ENCODE measurements at places on chromosomes 6 and 20.
A peak's percentile ranks its signal among the peaks of the same experiment; 100 is the strongest.

DNA sequence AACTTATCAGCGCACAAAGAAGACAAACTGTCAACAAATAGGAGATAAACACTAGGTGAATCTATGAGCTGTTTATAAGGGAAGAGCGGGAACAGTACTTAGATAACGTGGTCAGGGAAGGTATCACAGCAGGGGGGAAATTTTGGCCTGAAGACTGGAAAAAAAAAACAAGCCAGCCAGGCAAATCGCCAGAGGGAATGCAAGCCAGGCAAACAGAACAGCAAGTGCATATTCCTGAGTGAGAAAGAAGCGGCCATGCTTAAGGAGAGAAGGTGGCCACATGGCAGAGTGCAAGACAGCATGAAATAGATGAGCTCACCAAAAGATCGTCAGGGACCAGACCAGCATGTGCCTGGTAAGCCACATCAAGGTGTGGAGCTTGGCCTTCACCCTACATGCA, 466.5 kb upstream of the ARID1B start:
- DNase-seq, result no peak

DNA sequence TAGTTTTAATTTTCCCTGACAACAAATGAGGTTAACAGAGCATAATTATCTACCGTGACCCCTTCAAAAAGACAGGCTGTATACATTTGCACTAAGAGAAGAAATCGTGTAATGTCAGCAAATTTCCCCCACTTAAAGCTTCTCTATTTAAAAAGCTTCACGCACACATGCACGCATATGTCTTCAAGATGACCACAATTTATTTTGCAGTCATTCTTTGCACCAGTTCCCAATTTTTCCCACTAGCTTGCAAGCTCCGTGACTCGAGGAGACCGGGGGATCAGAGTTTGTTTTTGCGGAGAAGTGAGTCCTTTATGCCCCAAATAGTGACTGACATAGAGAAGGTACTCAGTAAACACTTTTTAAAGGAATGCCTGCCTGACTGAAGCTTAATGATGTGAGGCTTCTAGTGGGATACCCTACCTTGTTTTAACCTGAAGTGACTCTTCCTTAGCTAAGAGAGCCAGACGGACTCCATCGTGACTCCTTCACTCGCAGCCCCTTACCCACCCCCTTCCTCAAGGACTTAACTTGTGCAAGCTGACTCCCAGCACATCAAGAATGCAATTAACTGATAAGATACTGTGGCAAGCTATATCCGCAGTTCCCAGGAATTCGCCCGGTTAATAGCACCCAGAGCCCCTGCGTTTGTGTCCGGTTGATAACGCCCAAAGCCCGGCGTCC, 9.3 kb upstream of the NQO2 start:
- peak; percentile 56 for DNase-seq

- DNase-seq, result no peak
These were observed 146.5 kb downstream of the SYCP2 start for GRCh38 chr20:59786801-59787537.

DNA sequence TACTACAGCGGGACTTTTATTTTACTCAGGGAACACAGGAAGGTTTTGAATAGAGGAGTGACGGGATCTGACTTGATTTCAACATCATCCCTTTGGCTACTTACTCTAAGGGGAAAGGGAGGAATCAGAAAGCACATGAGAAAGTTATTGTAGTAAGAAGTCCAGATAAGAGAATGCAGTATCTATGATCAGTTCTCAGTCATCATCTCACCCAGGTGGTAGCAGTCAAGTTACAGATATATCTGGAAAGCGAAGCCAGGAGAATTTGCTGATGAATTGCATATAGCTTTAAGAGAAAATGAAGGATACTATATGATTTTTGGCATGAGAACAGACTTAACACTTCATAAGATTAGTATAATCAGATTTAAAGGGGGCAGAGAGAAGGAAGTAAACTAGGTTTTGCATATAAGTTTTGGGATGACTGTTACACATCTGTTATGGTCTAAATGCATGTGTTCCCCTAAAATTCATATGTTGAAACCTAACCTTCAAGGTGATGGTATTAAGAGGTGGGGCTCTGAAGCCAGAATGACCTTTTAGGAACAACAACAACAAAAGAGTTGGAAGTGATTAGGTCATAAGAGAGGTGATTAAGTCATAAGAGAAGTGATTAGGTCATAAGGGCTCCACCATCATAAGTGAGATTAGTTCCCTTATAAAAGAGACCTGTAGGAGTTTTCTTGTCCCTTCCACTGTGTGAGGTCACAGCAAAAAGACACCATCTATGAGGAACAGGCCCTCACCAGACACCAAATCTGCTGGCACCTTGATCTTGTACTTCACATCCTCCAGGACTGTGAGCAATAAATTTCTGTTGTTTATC, 6.7 kb downstream of the RAD21L1 start:
- no peak for DNase-seq

DNA sequence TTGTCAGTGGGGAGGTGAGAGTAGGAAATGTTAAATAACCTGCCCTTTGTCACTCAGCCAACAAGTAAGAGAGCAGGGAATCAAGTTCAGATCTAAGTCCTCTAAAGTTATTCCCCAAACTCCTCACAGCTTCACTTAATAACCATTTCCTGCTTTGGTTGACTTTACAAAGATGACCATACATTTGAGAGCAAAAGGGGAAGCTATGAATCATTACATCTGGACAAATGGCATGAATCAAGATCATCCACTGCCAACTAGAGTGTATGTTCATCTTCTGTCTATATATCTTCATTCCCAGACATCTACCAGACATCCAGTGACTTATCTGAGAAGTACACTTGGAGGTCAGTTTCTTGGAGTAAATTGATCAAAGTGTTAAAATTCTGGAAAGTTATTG, 15.1 kb upstream of the HIVEP2 start:
- DNase-seq, result no peak

DNA sequence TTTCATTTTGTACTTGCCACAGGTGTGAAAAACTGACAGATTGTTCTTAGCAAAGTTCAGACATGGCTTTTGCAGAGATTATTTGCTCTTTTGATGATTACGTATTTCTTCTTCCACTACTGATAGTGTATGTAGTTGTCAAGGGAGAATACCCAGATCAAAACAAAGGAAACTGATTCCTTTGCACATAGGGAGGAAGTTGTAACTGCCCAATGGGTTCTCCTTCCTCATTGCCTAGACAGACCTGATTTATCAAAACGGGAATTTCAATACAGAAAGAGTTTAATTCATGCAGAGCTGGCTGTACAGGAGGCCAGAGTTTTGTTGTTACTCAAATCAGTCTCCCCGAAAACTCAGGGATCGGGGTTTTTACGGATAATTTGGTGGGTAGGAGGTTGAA, 214.7 kb downstream of the BCAS1 start:
- no peak for DNase-seq

GRCh38 chr20:17317341-17317740, 90.5 kb downstream of the PCSK2 start:
- no peak for DNase-seq

DNA sequence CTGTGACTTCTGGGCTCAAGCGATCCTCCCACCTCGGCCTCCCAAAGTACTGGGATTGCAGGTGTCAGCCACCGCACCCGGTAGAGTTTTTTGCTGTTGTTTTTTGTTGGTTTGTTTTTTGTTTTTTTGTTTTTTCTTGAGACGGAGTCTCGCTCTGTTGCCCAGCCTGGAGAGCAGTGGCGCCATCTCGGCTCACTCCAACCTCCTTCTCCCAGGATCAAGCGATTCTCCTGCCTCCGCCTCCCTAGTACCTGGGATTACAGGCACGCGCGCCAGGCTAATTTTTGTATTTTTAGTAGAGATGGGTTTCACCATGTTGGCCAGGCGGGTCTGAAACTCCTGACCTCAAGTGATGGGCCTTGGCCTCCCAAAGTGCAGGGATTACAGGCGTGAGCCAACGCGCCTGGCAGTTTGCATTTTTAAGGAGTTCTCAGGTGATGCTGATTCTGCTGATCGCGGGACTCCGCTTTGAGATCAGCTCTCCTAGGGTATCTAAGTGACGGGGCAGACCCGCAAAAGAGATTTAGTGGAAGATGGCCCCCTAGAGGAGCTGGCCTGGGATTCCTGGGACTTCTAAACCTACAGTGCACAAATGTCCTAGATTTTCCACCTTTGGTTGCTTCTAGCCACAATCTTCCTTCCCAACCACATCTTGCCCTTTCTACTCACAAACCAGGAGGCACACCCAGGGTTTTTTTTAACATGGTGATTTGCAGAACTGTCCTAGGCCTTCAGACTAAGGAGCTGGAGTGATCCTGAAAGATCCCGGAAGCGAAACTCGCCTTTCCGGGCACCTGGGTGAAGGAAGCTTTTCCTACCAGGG, 45.2 kb downstream of the DPPA5 start:
- DNase-seq, result peak; percentile 31

GRCh38 chr6:79869600-79870084, 77.7 kb downstream of the ELOVL4 start:
- peak; percentile 88 for DNase-seq
